HFFc6 (cell line): ENCODE measurements at places on chromosomes 2 and 18.

GRCh38 chr2:114929225-114929624, 486.8 kb downstream of the DPP10 start:
- DNase-seq: no peak

- no peak for DNase-seq
These were observed 2.9 kb upstream of the B4GALT6 start for GRCh38 chr18:31686986-31687928.

DNA sequence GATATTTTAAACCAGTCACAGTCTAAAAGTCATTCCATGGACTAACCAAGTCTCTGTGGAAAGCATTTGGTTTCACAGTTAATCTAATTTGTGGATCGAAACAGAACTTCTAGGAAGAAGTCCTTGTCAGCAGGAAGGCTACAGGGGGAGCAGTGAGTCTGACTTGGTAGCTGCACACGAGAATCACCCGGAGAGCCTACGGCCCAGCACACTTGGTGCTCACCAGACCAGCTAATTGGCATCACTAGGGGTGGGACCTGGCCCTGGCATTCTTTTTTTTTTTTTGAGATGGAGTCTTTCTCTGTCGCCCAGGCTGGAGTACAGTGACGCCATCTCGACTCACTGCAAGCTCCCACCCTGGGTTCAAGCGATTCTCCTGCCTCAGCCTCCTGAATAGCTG, 97.7 kb downstream of the ZNF532 start:
- DNase-seq: no peak

DNA sequence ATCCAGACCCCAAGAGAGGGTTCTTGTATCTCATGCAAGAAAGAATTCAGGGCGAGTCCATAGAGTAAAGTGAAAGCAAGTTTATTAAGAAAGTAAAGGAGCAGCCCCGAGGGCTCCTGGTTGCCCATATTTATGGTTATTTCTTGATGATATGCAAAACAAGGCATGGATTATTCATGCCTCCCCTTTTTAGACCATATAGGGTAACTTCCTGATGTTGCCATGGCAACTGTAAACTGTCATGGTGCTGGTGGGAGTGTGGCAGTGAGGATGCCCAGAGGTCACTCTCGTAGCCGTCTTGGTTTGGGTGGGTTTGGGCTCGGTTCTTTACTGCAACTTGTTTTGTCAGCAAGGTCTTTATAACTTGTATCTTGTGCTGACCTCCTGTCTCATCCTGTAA, 750.2 kb upstream of the FANCL start:
- DNase-seq: no peak

DNA sequence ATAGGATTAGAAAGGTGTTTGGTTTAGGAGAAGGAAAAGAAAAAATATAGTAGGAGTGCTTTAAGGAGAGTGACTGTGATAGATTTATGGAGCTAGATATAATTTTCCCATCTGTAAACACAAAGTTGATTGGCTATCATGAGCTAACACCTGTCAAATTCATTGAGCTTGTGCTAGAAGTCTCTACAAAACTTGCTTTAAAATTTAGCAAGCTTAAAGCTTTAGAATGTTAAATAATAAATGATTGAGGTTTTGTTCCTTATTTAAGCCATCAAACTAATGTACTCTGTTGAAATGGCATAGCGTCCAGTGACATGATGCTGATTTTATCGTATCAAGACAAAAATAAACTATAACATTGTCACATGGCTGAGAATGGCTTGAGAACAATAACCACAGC, 1497.4 kb upstream of the DDX18 start:
- no peak for DNase-seq

DNA sequence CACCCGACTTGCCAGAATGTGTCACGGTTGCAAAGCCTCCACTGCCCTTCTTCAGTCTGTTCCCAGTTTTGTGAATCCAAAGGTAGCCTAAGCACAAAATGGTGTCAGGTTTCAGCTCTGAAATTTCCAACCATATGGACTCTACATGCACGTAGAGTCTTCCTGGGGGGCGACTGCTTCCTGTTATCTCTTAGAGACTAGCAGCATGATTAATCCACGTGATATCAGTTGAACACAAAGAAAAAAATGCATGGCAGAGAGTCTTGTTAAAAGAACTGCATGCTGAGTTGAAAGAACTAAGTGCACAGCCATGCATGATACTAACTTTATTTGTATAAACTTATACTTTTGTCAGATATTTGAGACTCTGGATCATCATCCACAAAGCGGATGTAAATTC, 404.4 kb downstream of the SOCS6 start:
- no peak for DNase-seq

- DNase-seq: no peak
These were observed 218.1 kb downstream of the ZNF521 start for GRCh38 chr18:25133879-25134278.

DNA sequence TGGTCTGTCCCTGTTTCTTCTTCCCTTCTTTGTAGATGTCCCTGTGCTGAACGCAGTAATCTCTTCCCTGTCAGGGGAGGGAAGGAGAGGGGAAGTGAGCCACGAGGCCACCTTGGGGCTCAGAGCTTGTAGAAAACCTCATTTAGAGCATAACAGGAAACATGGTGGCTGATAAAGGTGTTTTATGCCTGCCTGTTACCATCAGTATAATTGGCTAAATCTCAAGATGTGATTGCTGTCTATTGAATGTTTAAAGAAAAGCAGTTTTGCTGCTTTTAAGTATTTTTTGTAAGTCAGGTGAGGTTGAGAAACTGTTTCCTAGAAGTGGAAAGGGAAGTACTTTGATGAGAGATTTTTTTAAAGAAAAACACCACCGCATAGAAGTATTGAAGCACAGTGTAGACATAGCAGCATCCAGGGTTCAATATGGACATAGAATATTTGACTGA, 59.7 kb upstream of the PDK1 start:
- no peak for DNase-seq

- DNase-seq: no peak
These were observed 50.5 kb downstream of the SNED1 start for GRCh38 chr2:241048949-241049343.

DNA sequence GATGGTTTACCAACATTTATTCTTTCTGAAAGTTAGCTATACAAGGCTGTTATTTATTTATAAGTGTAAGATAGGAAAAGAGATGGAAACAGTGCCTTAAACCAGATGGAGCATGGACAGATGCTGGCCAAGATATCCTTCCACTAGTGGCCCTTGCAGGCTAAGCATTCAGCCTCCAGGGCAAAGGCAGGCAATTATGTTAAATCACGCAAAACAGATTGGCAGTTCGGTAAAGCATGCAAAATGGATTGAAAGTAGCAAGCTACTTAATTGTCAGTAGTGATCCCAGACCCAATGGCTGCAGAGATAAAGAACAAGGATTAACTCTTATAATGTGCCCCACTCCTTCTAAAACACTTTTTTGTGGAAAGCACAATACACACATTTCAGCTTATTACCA, 105.4 kb upstream of the MAP4K3 start:
- DNase-seq: no peak

DNA sequence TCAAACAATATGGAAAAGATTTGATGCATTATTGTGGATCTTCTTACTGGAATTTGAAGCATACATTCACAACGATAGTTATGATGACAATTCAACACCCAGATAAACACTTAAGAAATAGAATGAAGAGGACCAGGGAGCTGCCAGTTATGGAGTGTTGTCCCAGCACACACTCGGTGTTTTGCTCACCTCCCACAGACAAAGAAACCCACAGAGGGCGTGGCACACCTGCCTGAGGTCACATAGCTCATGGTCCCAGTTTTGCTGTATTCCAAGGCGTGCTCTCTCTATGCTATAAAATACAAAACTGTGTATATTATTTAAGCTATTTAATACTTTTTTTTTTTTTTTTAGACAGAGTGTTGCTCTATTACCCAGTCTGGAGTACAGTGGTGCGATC, 31.1 kb downstream of the EFR3B start:
- DNase-seq: no peak

GRCh38 chr18:36139245-36139644, 9.5 kb downstream of the ELP2 start:
- no peak for DNase-seq

DNA sequence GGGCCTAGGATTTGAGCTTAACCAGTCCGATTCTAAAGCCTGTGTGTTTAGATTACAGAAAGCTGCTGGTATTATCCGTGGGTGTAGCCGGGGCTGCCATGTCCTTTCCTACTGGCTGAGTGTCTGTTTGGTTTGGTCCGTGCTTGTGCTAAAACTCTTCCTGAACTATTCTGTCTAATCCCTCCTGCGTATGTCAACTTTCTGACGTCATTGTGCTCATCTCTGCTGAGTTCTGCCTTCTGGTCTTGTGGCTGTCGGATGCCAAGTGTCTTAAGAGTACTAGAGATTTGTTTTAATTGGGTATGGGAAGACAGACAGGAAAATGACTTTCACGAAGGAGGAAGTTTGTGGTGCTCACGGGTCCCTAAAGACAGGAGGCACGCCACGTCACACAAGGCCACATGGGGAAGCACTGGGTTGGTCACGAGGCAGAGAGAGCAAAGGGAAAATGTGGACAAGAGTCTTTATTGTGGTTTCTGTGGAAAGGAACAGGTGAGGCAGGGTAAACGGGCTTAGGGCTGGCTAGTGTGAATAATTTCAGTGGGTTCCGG, 31.8 kb upstream of the NTSR2 start:
- no peak for DNase-seq

- DNase-seq: peak; percentile 92
These were observed 89.6 kb downstream of the MCFD2 start for GRCh38 chr2:46825939-46826568.

GRCh38 chr2:66024391-66024790, 410.5 kb upstream of the MEIS1 start:
- DNase-seq: no peak

- DNase-seq: no peak
These were observed 77.4 kb downstream of the NAB1 start for GRCh38 chr2:190726255-190726654.

- DNase-seq: no peak
These were observed 52.2 kb downstream of the CDK15 start for GRCh38 chr2:201858281-201859184.

DNA sequence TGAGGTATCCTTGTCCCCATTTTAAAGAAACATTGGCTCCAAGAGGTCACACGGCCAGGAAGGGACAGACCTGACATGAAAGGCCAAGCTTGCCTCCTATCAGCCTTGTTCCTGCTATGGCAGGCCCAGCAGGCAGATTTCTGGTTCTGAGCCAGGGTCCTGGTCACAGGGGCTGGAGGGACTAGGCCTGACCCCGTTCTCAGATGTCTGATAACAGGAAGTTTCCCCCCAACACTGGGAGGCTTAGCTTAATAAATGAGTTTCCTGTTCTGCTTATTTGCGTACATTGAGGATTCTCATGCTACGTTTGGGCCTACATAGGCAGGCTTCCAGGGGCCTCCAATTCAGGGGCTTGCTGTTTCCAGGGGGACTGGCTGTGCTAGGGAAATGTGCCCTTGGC, 107.8 kb upstream of the LTBP1 start:
- DNase-seq: no peak

GRCh38 chr2:218516614-218517013, 51.5 kb downstream of the USP37 start:
- no peak for DNase-seq

DNA sequence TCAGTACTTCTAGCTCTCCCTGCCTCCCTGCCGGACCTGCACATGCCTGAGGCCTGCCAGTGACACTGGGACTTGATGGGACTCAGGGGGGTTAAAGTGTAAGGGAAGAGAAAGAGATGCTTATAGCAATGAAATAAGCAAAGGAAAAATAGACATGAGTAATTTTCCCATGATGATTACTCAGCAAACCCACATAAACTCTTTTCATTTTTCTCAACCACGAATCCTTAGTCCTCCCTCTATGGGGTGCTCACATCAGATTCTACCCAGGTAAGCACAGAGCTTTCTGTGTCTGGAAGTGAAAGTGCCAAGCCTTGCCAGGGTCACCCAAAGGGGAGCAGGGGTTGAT, 44.8 kb upstream of the ANKRD62 start:
- DNase-seq: peak; percentile 2

DNA sequence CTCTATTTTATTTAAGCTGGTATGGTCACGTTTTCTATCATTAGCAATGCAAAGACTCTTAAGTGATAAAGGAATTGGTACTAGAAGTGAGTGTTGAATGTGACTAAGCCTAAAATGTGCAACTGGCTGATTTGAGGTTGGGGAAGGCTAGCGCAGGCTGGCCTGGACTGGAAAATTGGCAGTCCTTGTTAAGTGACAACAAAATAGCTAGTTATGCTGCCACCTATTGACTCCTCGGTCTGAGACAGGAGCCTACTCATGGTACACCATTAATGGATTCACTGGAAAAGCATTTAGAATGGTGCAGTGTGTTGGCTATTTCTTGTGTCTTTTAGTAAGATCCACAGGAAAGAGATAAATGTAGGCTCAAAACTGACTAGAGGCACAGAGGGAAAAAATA, 5.7 kb upstream of the WIPF1 start:
- DNase-seq: peak; percentile 70

DNA sequence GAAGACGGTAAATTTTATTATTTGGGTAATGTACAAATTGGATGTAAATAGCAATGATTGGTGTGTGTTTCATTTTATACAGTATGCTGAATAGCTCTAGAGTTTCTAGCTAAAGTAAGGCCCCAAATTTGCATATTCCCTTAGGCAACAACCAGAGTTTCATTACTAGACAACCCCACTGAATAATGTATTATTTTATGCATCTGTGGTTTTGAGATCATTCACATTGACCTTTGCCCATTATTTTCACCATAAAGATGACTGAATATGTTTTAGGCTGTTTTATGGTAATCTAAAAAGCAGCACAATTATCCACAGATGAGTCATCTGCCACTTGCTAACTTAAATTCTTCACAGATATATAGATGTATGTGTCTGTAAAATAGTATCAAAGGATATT, 44.5 kb upstream of the C2orf74 start:
- peak; percentile 76 for DNase-seq

DNA sequence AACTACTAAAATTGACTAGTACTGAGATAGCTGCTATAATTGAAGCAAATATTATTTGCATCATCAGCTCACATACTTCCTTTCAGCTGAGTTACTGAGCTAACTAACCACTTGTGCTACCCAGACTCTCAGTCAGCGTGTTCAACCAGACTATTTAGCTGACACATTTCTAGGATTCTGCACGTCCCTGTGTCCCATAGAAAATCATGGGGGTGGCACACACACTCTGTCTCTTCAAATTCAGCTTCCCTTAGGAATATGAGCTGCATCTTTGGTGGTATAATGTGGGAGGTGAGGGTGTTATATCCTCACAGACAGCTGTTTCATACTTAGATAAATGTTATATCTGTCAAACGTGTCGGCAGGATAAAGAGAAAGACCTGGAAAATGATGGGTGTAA, 424.0 kb downstream of the CDH2 start:
- no peak for DNase-seq

- peak; percentile 55 for DNase-seq
These were observed 2.5 kb downstream of the HTRA2 start for GRCh38 chr2:74532222-74532621.

GRCh38 chr2:218485986-218486667, 67.2 kb downstream of the VIL1 start:
- no peak for DNase-seq

- DNase-seq: peak; percentile 89
These were observed 98.9 kb upstream of the ODC1 start for GRCh38 chr2:10546975-10547391.
